Fibroblast of gingiva (primary cell): ENCODE measurements at places on chromosomes 5 and 9.

GRCh38 chr5:72013766-72014624, 93.3 kb upstream of the MAP1B start:
- no peak for DNase-seq

GRCh38 chr9:111151537-111151936, 113.3 kb upstream of the LPAR1 start:
- peak; percentile 48 for DNase-seq

- DNase-seq = no peak
Observed at GRCh38 chr5:149358294-149358651, 427 bp downstream of the PCYOX1L start.

DNA sequence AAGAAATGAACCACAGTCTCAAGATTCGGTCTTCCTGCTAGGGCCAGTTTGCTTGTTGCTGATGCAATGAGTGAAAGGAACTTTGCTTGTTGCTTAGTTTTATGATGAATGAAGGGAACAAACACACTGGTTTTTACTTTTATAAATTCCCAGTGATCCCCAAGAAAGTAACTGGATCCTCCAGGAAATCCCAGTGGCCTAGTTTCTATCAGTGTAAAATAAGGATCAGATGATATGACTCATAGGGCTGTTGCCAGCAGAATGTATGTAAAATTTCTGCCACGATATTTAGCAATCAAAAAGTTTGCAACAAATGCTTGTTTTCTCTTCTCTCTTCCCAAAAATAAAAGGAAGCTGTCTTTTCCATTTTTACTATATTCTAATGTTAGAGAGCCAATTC, 160.1 kb upstream of the CDKN2B start:
- DNase-seq = peak; percentile 92

DNA sequence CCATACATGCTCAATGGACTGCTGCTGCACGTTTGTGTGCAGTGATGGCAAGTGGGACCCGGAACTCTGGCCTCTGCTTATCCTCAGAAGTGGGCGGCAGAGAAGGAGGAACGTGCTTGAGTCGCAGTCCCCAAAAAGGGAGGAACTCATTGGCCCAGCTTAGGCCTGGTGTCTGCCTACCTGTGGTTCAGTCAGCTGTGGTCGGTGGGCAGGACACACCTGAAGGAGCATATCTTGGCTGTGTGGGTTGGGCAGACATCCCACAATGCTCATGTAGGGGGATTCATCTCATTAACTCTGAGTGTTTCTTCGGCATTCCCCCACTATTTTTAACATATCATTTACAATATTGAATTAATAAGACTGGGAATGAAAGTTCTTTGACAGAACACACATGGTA, 122.9 kb upstream of the IL12B start:
- no peak for DNase-seq

GRCh38 chr5:65555287-65555686, 7.7 kb downstream of the CENPK start:
- DNase-seq = no peak

- peak; percentile 34 for DNase-seq
Observed at GRCh38 chr9:95132366-95133324, 184.9 kb downstream of the FANCC start.

GRCh38 chr5:38768412-38769211, 77.2 kb upstream of the OSMR start:
- no peak for DNase-seq

- DNase-seq = no peak
Observed at GRCh38 chr9:95764533-95765319, 110.8 kb upstream of the ERCC6L2 start.

DNA sequence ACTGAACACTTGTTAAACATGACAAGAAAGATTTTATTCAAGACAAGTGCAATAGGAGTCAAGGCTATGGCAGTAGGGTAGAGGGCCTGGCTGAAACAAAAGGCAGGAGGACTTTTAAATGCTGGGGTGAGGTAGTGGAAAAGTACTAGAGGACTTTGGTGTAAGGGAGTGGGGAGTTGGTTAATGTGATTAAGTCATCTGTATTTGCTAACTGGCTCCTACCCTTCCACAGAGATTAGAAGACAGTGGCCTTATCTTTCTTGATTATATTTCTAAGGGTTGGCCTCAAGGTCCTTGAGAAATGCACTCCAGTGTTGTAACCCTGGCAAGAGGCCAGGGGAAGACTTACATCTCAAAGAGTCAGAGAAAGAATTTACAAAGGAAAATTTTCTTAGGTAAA, 160.2 kb upstream of the FTMT start:
- peak; percentile 6 for DNase-seq

DNA sequence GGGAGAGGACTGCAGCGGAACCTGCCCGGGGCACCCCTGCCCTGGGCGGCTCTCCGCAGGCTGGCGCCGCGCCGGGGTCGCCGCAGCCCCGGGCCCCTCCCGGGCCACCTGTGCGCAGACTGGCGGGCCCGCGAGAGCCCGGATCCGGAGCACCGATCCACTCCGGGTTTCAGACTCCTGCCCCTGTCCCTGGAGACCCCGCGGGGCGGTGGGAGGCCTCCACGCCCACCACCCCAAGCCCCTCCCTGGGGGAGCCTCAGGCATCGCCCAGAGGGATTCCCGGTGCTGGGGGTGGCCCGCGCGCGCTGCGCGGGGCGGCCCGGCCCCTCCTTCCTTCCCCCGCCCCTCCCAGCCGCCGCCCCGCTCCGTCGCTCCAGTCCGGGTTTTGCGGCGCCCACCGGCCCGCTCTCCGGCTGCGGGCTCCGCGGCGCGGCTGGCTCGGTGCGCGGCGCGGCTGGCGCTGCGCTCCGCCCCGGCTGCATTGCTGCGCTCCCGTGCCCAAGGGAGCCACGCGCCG, at the start of gene UNC5A:
TSS of gene UNC5A (plus strand) at position 479 of the 517 bp plus-strand sequence. CDS start 192 bp downstream, outside the sequence.
- DNase-seq = no peak

DNA sequence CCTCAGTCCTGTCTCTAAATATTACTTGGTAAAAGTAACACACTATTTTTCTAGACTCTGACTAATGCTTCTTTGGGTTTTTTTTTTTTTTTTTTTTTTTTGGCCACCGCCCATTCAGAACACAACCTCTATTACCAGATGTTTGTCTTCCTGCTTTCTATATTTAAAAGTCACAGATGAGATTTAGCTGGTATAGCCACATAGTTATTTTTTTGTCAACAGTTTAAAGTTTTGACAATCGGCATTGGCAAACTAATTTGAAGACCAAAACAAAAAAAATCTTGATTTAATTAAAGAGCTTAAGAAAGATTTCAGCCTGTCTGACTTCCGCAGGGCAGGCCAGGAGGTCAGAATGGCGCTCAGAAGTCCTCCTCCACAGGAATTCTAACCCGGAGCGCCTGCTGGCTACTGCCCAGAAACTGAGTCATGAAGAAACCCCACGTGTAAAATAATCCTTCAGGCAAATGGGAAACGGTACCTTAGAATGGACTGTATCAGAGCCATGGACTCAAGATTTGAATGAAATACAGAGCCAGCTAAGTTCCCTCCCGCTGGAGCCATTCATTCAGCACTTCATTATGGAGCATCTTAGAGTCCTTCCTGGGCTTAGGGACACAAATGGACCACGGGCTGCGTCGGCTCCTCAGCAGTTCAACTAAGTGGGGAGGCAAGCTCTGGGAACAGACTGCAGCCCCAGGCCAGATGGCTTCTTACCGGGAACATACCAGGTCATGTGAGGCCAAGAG, 55.6 kb downstream of the PTPDC1 start:
- DNase-seq = peak; percentile 99

GRCh38 chr5:56176155-56176798, 56.9 kb downstream of the ANKRD55 start:
- DNase-seq = peak; percentile 96

GRCh38 chr5:172806897-172807672, 27.0 kb upstream of the ERGIC1 start:
- peak; percentile 89 for DNase-seq

- no peak for DNase-seq
Observed at GRCh38 chr9:82597241-82598203, 465.4 kb downstream of the RASEF start.
